Midbrain (tissue), 1 donor: ENCODE measurements at places on chromosomes 5 and 9.

- peak; percentile 47 for DNase-seq
These were observed 13.1 kb upstream of the DCAF12 start for GRCh38 chr9:34139477-34140146.

- DNase-seq, result no peak
These were observed 271.3 kb upstream of the DMAC1 start for GRCh38 chr9:8070779-8071444.

- no peak for DNase-seq
These were observed 174.7 kb downstream of the NR3C1 start for GRCh38 chr5:143228597-143229293.

DNA sequence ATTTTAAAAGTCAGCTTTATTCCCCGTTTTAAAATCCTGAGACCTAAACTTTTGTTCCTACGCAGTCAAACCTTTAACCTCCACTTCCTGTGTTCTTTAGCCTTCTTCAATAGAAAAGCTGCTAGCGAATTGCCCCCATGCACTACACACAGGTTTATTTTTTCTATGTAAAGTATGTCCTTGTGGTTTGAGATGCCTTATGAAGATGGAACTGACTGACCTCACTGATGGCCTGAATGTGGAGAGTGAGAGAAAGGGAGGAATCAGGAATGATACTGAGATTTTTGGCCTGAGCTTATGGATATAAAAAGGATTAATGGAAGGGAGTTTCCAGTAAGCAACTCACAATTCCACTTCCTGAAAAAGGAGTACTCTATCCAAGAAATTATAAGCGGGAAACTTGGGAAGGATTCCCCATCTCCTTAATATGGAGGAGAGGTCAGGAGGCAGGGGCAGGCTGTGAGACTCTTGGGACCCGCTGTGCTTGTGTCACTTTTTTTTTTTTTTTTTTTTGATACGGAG is 89.5 kb downstream of the UGCG start:
- no peak for DNase-seq

- DNase-seq, result no peak
These were observed 26.2 kb upstream of the APC start for GRCh38 chr5:112711436-112711835.

- DNase-seq, result no peak
These were observed 365.1 kb upstream of the CCNH start for GRCh38 chr5:87777877-87778276.

DNA sequence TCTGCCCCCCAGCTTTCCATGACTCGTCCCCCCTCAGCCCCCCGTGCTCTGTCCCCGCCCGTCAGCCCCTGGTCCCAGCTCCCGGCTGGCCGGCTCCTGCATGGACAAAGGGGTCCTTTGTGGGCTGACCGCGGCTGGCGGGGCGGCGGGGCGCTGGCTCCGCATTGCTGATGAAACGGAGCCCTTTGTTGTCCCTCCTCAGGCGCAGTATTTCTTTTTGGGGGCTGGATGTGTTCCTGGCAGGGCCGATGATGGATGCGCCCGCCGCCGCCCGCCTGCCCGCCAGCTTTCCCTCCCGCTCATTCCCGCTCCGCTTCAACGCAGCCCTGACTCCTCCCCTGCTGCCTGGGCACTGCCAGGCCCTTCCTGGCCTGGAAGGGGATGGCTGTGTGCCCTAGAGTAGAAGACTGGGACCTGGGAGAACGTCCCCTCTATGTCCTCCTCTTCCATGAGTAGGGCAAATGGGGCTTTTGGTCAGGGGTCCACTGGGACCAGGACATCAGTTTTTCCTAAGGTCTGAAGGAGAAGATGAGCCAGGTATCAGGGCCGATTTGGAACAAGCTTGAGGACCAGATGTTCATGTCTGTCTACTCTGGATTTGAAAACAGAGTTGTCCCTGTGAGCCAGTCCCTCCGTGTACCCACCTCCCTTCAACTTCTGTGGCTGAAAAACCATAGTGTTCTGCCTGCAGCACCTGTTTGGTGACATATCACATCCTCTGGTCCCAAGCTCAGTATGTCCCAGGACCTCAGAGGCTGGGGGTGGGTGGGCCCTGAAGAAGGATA is 29.0 kb downstream of the CXXC5 start:
- peak; percentile 93 for DNase-seq

- DNase-seq, result no peak
These were observed 293.0 kb downstream of the CDH12 start for GRCh38 chr5:22560147-22560546.

GRCh38 chr9:91187965-91188344 is 173.8 kb downstream of the AUH start:
- no peak for DNase-seq

DNA sequence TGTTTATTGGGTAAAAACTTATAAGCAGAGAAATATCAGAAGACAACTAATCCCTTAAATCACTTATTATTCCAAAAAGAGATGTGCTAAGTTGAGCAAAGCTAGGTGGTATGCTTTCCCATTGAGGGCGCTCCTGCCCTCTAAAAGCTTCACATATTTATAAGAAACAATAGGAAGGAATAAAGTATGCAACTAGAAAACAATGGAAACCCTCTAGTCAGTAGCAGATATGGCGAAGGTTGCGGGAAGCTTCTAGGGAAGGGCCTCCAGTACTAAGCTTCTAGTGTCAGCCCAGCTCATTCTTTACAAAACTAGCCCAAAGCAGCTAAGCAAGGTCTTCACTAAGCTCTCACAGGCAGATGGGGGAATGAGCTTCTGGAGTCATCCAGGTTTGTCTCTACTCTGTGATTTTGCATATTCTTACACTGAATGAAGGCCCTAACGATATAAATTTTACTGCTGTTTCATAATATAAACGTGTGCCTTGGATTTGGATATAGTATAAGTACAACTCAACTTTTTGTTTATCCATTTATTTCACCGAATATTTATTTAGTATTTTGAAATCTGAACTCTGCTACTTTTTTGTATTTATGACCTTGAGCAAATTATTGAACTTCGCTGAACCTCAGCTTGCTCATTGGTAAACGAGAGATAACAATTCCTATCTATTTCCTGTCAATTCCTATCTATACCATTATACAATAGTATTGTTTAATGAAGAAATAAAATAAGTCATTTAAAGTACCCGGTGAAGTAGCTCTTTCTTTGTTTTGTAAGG is 571.4 kb downstream of the ELAVL2 start:
- no peak for DNase-seq
